Iris pigment epithelial cell (primary cell): ENCODE measurements at places on chromosomes 3 and 15.

GRCh38 chr15:29128671-29129070, 141.0 kb downstream of the NSMCE3 start:
- DNase-seq = no peak

GRCh38 chr3:32004113-32004765, 22.7 kb downstream of the ZNF860 start:
- no peak for DNase-seq

DNA sequence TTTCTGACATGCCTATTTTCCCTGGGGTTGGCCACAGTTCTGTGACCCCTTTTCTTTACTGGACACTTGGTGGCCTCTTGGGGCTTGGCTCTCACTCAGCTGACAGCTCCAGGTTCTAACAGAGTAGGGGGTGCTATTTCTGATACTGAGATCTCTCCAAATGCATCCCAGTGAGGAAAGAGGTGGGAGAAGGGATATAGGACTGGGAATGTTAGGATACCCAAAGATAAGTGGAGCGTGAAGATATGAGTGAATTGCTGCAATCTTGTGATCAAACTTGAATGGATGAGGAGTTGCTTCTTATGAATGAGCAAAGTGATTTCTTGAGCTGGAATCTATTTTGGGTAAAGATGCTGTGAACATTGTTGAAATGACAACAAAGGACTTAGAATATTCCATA, 74.6 kb downstream of the ATP2B2 start:
- DNase-seq = no peak

DNA sequence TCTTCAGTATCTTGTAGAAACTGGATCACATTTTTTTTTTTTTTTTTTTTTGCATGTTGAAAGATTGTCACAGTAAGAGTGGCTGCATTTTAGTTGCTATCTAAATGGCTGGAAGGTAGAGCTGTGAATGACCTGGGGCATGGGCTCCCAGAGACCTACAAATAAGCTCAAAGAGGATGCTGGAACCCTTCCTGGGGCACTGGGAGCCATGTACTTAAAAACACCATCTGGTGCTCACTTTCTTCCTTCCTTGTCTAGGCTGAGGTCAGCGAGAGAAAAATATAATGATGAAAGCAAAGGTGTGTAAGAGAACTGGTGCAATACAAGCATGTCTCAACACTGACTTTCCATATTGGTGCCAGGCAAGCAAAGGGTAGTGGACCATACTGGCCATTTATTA, 323.9 kb downstream of the SV2B start:
- no peak for DNase-seq

- DNase-seq = no peak
Measured at GRCh38 chr15:81097890-81098280, 36.2 kb upstream of the CFAP161 start.

DNA sequence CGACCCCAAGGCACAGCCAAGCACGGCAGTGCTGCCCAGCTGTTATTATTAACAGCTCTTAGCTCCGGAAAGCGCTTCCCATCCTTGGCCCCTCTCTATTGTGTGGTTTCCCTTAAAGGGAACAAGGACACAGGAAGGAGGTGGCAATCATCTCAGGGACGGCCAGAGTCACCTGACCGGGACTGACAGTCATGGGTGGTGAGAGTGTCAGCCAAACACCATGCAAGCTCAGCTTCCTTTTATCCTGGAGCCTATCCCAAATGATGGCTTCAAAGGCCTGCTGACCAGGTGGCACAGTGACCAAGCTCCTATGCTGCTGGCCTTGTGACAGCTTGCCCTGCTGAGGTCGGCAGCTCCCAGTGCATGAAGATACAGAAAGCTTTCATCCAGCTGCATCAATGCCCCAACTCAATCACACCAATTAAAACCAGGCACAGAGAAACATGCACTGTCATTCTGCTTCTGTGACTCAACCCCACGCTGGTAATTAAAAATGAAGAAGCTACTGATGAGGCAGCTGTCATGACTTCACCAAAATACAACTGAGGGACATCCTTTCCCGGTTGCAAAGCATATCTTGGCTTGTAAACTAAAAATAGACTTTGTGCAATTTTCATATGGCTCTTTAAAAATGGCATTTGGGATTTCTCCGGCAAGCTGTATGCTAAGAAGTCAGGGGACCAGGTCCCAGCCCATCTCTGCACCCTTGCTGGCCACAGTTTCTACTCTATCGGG, 34.0 kb downstream of the PCSK6 start:
- no peak for DNase-seq

GRCh38 chr3:46105306-46105919, 78.1 kb upstream of the XCR1 start:
- DNase-seq = no peak

DNA sequence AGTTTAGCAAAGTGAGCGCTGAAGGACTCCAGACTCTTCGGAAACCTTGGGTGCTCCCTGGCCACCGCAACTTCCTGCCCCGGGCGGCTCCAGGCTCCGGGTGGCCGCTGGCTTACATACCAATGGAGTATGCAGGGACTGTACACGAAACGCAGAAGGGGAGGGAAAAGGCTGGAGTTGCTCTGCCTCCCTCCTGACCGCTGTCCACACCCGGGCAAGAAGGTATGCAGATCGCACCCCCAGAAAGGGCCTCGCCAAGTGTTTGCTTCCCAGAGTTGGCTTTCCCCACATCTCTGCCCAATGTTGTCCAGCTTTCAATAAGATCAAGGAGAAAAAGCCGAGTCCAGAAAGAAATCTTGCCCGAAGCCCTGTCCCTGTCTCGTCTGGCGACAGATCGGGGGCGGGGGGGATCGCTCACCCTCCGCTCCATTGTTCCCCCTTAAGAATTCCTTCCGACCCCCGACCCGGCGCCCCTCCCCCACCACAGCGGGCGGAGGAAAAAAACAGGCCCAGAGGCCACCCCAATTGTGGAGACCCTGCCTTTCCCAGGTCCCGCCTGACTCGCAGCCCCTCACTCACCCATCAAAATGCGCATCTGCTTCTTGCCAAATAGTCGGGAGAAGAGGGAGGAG, 533 bp downstream of the ARF4 start:
- peak; percentile 97 for DNase-seq

- DNase-seq = no peak
Measured at GRCh38 chr3:64199932-64200331, 25.3 kb downstream of the PRICKLE2 start.
